ENCODE measurements at places on chromosomes 16 and 17. TPM values are rescaled to one million over a fixed set of nuclear protein-coding genes. Genes with fewer than 3 reads are reported as not detected.

The SLC5A10 gene
- total RNA-seq = not detected

The KRTAP9-8 gene
- not detected for total RNA-seq

The FBXO31 gene
- 24.6 TPM for total RNA-seq

The SRR gene
- total RNA-seq = 5.7 TPM

The FAM117A gene
- 0.98 TPM for total RNA-seq

Data from A375 (cell line).